ENCODE measurements at places on chromosomes 2 and 18. TPM values are rescaled to one million over a fixed set of nuclear protein-coding genes. Genes with fewer than 3 reads are reported as not detected.

- no peaks in the 10 kb centered on the region for H3K36me3 ChIP-seq
- H3K4me1 ChIP-seq = no peaks in the 10 kb centered on the region
- H3K4me3 ChIP-seq = no peak overlapping the region
- H3K27me3 ChIP-seq = no peaks in the 10 kb centered on the region
- DNase-seq = no peak
Observed at GRCh38 chr18:68847219-68847837, 49.4 kb downstream of the CCDC102B start.

DNA sequence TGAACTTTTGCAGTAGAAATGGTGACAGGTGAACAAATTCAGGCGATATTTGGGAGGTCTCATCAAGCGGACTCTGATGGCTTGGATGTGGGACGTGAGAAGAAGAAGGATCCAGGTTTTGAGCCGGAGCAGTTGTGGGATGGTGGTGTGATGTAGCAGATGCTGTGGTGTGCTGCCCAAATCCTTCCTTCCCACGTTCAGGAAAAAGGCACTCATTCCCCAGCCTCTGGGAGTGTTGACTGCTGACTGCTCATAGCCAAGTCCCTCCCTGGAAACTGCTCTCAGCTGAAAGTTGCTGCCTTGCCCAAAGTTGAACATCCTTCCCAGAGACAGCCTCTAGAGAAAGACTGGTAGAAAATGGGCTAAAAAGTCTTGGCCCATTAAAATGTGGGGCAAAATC is 890.3 kb upstream of the ACVR2A start:
- H3K27ac ChIP-seq = no peak overlapping the region
- H3K4me3 ChIP-seq = no peak overlapping the region
- H3K27me3 ChIP-seq = no peaks in the 10 kb centered on the region
- peaks cover 40% of the 10 kb centered on the region for H3K4me1 ChIP-seq
- no peaks in the 10 kb centered on the region for H3K36me3 ChIP-seq
- DNase-seq = no peak

TUBA3E gene
- total RNA-seq = not detected

CROCC2 gene
- not detected for total RNA-seq

Measured in esophagus muscularis mucosa (tissue), 4 donors.